ENCODE measurements at places on chromosomes 16 and 17.

DNA sequence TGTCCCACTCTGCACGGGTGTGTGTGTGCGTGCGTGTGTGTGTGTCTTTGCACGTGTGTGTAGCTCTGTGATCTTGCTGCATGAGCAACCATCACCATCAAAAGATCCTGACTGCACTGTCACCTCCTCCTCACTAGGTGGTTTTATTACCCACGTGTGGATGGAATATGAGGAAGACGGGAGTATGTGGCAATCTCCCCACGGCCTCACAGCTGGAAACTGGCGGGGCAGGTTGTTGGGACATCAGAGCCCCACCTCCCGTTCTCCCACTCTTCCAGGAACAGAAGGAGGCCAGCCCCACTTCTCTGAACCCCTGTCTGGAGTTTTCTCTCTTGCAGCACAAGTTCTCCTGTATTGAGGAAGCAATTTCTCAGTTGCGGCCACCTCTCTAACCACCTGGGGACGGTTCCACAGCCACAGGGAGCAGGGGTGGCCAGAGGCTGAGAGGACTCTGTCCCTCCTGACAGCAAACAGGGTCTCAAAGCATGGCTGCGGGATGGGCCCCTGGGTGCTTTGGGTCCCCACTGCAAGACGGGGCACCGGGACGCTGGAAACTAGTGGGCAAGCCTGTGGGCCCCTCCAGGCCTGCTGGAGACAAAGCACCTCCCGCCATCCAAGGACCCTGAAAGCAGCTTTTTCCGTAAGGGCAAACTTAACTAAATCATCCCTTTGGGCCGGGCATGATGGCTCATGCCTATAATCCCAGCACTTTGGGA, 27.9 kb upstream of the ATP2C2 start:
- no peak for DNase-seq

DNA sequence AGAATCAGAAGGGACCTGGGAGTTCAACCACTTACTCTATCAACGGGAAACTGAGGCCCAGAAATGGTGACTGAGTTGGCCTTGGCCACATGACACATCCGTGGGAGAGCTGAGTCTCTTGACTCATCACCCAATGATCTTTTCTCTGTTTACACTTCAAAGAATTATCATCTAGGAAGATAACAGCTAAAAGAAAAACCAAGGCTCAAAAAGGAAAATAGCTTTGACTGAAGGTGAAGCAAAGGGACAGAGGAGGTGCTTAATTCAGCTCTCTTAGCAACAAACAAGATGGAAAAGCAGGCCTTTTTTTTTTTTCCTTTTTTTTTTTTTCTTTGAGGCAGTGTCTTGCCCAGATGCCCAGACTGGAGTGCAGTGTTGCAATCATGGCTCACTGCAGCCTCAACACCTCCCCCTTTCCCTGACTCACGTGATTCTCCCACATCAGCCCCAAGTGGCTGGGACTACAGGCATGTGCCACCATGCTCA, 16.7 kb downstream of the ERCC4 start:
- DNase-seq: no peak

DNA sequence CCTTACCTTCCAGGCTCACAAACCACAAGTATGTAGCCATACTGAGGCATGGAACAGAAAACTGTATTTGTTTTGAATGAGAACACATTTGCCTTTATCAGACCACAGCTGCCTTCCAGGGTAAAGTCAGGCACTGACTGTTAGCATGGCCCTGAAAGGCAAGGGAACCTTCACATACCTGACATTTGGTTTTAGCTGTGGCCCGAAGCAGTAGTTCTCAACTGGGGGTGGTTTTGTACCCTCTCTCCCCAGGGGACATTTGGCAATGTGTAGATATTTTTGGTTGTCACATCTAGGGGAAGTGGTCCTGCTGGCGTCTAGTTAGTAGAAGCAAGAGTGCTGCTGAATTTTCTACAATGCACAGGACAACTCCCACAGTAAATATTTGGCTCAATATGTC, 9.2 kb downstream of the HERPUD1 start:
- no peak for DNase-seq

DNA sequence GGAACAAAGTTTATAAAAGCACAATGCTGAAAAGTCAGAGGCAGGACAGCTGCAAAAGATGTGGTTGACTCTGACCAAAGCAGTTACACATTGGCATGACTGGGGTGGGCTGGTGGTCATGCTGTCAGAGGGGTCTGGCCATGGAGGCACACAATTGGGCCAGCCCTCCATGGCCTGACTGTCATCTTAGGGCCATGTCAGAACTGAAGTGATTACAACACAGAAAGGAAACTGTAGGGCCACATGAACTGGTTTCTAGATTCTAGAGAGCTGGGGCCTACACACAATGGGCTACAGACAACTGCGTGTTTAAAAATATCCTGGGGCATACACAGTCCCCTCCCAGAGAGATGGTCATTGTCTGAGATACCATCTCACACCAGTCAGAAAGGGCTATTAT, 380.6 kb downstream of the GRIN2A start:
- no peak for DNase-seq

GRCh38 chr16:78133919-78134318, 34.5 kb downstream of the WWOX start:
- DNase-seq: no peak

DNA sequence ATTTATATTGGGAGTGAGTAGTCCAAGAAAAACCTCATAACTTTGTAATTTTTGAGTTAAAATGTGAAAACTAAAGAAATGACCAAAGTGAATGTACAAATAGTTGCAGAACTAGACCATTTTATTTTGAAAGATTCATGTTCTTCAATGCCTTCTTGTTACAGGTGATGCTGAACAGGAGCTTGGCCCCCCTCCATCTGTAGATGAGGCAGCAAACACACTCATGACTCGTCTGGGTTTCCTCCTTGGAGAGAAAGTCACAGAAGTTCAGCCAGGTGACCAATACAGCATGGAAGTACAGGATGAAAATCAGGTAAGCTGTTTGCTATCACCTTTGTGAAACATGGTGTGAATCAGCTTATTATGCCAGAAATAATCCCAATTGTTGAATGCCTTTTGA, 227.8 kb downstream of the TANC2 start:
- no peak for DNase-seq

DNA sequence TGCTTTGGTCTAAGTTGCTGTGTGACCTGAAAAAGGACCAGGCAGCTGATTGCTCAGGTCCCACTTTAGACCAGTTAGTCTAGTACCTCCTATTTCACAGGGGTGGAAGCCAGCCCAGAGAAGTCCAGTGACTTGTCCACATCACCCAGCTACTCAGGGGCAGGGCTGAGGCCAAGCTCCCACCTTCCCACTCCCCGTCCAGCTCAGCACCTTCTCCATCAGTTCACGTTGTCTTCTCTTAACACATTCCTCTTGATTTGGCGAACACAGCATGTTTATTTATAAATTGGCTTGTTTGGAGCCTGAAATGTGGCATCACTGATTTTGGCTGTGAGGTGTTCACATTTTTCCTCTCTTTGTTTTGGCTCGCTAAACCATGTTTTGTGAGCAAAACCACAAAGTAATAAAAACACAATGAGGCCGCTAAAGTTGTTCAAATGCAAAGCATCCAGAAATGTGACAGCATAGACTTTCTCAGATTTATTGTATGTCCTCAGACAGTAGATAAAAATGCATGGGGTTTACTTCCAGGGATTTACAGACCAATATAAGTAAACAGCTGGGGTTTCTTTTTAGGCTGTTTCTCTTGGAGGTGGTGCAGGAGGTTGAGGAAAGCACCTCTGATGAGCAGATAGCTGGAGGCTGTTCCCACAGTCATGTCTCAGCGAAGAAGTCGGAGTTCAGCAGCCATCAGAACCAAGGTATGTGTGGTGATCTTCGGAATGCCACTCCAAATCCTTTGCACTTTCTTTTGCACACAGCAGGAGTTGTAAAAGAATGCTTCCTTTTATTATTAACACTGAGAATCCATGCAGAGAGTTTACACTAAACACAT, 88.4 kb downstream of the PLXDC1 start:
- no peak for DNase-seq

- no peak for DNase-seq
Observed at GRCh38 chr17:41178843-41179616, 1.0 kb upstream of the KRTAP4-2 start.

- DNase-seq: no peak
Observed at GRCh38 chr17:77596491-77597417, 361.7 kb upstream of the TNRC6C start.

DNA sequence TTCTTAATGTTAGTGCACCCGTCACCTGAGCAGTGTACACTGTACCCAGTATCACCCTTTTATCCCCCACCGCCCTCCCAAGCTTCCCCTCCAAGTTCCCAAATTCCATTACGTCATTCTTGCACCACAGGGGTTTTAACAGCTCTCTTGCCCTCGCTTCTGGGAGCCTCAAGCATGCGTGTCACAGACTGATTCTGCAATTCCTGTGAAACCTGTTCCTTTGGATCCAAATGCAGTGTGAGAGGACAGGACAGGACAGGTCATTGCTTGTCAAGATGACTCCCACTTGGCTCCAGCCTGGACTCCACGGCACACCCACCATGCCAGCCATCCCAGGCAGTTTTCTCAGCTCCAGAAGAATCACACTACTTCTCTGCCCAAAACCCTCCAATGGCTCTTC, 44.1 kb downstream of the CYB5D2 start:
- no peak for DNase-seq

DNA sequence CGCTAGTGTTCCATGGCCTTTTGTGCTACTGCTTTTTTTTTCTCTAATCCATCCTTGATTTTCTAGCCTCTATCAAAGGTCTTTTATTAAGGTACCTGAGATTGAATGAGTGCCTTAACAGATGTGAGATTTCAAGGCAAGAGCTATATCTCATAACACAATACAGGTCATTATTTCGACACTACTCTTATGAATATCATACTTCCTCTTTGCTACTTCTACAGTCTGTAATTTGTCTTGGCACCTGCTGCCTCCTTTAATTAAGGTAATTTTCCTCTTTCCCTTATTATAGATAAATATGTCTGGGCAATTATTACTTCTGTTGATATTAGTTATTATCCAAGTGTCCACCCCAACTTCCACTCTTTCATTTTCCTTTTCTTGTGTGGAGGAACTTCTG, 5.3 kb downstream of the KRT28 start:
- no peak for DNase-seq

DNA sequence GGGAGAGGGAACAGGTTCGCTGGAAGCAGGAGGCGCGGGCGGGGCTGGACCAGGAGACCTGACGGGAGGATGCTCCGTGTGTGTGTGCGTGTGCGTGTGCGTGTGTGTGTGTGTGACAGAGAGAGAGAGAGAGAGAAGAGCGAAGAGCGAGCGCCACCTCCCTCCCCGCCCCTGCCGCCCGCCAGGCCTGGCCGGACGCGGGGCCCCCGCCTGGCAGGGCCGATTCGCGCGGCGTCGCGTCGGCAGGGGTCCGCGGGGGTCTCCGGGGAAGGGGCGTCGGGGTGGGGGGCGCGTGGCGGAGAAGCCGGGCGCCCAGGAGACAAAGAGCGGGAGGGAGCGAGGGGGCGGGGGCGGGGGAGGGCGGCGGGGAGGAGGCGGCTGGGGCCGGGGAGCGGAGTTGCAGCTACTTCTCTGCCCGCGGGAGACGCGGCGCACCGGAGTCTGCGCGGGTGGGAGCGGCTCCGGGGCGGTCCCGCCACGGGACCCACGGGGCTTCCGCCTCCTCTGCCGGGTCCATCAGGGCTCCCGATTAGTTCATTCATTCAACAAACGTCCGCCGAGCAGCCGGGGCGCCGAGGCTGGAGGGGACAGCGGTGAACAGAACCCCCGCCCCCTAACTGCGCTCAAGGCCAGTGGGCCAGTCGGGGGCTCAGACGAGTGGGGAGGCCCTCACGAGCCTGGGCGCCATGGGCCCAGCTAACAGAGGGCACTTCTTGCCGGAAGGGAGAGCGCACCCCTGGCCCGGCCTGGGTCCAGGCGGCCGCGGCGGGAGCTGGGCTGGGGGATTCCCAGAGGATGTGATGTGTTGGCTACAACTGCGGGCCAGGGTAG, at the start of gene SAMD14:
TSS of gene SAMD14 (minus strand) at position 433 of the 831 bp plus-strand sequence. CDS start 5,201 bp downstream, outside the sequence.
- DNase-seq: peak; percentile 29
